Upper lobe of right lung (tissue), 1 donor: ENCODE measurements at places on chromosomes 2 and 18. TPM values are rescaled to one million over a fixed set of nuclear protein-coding genes. Genes with fewer than 3 reads are reported as not detected.

Gene ZNF396
- total RNA-seq, result 3.1 TPM

Gene MOGAT1
- 2.2 TPM for total RNA-seq

Gene SDC1
- total RNA-seq, result 148 TPM

Gene SERPINB10
- total RNA-seq, result not detected

Gene HRH4
- total RNA-seq, result 1.7 TPM

Gene CCT7
- 152 TPM for total RNA-seq

Gene FRZB
- total RNA-seq, result 14.0 TPM

Gene CCBE1
- total RNA-seq, result 27.8 TPM

Gene ASB18
- total RNA-seq, result not detected

Gene PTPRN
- not detected for total RNA-seq
